Stimulated activated CD8-positive, alpha-beta memory T cell treated with anti-CD3 and anti-CD28 coated beads, Interleukin-7, amount 100 ng/mL, for 48 hours (primary cell): ENCODE measurements at places on chromosomes 4 and X.

DNA sequence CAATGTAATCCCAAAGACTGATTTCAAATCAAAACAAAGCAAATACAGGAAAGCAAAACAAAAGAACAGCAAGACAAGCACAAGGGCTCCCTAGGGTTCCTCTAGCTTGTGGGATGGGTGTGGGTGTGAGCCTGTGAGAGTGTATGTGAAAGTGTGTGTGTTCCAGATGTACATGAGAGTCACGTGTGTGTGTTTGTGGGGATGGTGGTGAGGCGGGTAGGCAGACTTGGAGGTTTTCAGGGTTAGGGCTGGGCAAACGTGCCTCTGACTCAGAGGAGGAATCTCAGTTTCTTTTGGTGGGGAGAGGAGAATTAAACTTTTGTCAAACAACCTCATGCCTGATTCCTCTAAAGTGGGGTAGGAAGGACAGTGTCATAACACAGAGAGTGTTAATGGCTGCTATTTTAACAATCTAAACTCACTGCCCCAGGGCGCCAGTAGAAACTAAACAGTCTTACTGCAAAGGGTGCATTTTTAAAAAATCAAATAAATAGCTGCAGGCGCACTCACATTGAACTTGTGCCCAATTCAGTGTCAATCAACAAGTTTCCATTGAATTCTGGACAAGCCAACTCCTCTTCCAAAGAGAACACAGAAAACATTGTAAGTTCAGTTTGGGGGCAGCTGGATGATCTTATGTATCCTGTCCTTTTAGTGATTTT lies 51.8 kb downstream of the CHRDL1 start:
- no peak for DNase-seq

- DNase-seq = no peak
Observed at GRCh38 chr4:85399270-85399669, 75.7 kb upstream of the ARHGAP24 start.

DNA sequence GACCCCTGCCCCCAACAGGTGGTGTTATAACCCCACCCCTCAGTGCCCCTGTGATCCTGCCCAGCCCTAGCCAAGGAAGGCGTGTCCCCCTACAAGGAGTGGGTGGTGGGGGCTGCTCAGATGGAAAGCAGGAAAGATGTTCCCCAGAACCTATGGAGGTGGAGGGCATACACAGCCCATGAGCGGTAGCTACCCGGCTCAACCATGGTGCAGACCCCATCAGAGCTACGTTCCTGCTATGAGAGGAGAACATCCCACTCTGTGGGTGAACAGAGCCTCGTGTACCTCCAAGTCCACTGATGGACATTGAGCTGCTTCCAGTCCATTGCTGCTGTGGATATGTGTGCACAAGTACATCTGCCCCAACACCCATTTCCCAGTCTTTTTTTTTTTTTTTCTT lies 71.1 kb downstream of the SHOX start:
- DNase-seq = no peak

- DNase-seq = no peak
Observed at GRCh38 chr4:26822546-26822945, 38.1 kb upstream of the STIM2 start.

DNA sequence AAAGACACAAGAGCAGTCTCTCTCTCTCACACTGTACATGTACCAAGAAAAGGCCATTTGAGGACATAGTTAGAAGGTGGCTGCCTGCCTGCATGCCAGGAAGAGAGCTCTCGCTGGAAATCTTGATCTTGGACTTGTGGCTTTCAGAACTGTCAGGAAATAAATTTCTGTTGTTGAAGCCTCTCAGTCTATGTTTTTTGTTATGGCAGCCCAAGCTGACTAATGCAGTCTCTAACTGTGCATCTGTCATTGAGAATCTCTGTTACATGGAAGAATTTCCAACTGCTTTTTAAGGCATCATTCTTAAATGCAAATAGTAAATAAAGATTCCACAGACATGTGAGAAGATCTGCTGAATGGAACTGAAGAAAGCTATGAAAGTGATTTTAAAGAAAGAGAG lies 198.3 kb downstream of the PCDH10 start:
- DNase-seq = no peak

DNA sequence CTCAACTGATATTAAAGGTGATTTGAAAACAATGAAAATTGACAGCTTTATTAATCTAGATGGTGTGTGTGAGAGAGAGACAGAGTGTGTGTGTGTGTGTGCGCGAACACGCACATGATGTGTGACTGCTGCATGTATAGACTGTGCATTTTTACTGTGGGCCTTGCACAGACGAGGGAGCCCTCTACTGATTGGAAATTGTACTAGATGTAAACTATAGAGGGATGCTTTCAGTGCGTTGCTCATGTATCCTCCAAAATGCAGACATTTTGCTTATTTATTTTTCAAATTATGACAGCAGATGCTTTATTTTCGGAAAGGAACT lies 168.4 kb upstream of the GK2 start:
- DNase-seq = no peak

- no peak for DNase-seq
Observed at GRCh38 chrX:46477435-46477834, 67.8 kb downstream of the ZNF674 start.

DNA sequence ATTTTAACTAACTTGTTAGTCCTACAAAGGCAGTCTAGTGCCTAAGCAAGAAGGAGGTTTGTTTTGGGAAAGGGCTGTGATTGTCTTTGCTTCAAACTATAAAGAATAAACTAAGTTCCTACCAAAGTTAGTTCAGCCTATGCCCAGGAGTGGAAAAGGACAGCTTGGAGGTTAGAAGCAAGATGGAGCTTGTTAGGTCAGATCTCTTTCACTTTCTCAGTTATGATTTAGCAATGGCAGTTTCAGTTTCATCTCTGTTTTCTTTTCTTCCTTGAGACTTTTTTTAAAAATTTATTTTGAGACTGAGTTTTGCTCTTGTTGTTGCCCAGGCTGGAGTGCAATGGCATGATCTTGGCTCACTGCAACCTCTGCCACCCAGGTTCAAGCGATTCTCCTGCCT lies 82.9 kb upstream of the NLGN4X start:
- no peak for DNase-seq
